ENCODE measurements at places on chromosomes 13 and 19.

DNA sequence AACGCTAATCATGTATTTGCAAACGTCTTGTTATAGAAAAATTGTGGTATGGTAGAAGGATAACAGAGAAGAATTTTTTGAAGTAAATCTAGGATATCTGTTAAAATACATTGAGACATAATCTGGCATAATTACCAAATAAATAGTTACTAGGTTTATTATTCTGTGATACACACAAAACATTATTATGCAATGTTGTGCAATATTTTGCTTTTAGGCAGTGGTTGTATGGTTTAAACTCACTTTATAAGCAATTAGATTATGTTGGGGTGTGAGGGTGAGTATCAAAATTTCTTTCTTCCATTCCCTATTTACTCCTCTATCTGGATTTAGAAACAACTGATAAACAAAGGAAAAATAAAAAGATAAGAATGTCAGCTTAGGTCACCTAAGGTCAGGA lies 385.6 kb downstream of the SLITRK6 start:
- DNase-seq = no peak

GRCh38 chr19:18385359-18385674 lies 641 bp upstream of the GDF15 start:
- DNase-seq = no peak

- DNase-seq = no peak
Observed at GRCh38 chr13:29907670-29908069, 57.3 kb upstream of the UBL3 start.

GRCh38 chr13:35704331-35704730 lies 227.8 kb upstream of the MAB21L1 start:
- no peak for DNase-seq

DNA sequence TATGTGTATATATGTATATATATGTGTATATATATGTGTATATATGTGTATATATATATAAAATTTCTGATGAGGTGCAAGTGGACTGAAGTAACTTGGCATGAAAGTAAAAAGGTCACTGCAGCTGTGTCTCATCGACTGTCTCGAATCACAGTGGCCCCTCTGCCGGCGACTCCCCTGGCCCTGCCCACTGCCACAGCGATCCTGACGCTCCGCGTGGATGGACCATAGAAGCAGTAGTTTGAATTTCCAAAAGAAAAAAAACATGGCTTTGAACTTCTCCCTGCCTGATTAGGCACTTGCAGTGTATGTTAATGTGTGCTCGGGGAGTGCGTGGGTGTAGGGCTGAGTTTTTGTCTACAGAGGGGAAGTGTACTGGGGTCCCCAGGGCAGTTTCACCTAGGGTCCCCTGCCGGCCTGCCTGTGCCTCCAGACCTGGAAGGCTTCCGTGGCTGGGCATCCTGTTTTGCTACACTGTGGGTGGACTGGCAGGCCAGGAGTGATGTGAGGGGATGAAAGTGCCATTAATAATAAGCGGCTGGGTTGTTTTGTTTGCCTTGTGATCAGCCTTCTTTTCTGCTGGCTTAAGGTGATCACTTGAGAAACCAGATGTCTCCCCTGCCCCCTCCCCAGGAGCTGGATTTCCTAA lies 10.8 kb downstream of the ZIC5 start:
- no peak for DNase-seq

- DNase-seq = no peak
Observed at GRCh38 chr13:113862931-113863523, 849 bp downstream of the GAS6 start.

DNA sequence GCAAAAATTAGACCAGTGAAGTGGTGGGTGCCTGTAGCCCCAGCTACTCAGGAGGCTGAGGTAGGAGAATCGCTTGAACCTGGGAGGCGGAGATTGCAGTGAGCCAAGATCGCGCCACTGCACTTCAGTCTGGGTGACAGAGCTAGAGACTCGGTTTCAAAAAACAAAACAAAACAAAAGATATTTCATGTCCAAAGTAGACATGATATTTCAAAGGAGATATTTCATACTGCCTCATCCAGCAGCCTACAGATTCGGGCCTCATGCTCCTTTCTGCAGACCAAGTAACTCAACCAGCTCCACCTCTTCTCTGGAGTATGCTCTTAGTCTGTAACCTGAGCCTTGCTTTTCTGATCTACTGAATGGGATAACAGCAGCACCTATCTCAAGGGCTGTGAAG lies 15.0 kb downstream of the ZC3H4 start:
- DNase-seq = no peak

- no peak for DNase-seq
Observed at GRCh38 chr19:46201454-46202310, 27.9 kb upstream of the IGFL1 start.

DNA sequence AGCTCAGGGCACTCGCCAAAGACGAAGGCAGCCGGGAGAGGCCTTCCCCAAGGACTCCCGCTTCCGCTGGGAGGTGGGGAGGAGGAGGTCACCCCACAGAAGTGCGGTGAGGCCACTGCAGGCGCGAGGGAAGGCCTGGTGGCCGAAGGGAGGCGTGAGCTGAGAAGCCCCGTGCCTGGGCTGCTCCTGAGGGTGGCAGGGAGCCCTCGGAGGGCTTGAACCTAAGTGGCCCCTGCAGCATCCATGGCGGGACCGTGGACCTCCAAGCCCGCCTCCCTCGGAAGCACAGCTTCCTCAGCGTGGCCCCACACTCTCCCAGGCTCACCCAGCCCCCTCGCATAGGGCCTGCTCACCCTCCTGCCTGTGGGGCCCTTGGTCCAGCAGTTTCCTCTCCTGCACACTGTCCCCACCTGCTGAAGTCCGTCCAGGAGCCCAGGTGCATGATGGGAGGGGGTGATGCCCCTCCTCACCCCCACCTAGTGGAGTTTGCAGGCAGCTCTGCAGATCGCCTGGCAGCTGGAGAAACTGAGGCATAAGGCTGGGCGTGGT lies 25.9 kb downstream of the EFNA2 start:
- no peak for DNase-seq

DNA sequence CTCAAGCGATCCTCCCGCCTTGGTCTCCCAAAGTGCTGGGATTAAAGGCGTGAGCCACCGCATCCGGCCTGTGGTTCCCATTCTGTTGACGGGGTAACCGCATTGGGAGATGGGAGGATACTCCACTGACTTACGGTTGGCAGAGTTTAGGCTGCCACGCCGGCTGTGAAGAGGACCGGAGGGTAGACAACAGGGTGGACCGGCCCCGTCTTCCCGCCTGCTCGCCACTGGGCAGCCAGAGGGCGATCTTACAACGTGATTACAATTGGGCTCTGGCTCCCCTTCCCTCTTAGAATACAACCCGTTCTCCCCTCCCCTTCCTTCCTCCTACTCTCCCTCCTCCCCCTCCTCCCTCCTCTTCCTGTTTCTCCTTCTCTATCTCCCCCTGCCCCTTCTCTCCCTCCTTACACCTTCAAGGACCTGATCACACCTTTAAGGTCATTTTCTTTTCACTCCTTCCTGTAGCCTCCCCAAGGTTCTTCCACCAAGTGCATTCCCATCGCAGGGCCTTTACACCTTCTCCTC lies 957 bp upstream of the CCDC194 start:
- no peak for DNase-seq

GRCh38 chr13:34019870-34020269 lies 201.9 kb downstream of the RFC3 start:
- no peak for DNase-seq

GRCh38 chr13:38606699-38607535 lies 80.0 kb upstream of the FREM2 start:
- no peak for DNase-seq

GRCh38 chr13:98468929-98469328 lies 108.0 kb downstream of the STK24 start:
- DNase-seq = no peak

- no peak for DNase-seq
Observed at GRCh38 chr19:58009666-58010301, 7.2 kb upstream of the ZNF606 start.

GRCh38 chr19:6286676-6287075 lies 6.9 kb upstream of the MLLT1 start:
- DNase-seq = no peak
